ENCODE measurements at places on chromosomes 6 and 20.

DNA sequence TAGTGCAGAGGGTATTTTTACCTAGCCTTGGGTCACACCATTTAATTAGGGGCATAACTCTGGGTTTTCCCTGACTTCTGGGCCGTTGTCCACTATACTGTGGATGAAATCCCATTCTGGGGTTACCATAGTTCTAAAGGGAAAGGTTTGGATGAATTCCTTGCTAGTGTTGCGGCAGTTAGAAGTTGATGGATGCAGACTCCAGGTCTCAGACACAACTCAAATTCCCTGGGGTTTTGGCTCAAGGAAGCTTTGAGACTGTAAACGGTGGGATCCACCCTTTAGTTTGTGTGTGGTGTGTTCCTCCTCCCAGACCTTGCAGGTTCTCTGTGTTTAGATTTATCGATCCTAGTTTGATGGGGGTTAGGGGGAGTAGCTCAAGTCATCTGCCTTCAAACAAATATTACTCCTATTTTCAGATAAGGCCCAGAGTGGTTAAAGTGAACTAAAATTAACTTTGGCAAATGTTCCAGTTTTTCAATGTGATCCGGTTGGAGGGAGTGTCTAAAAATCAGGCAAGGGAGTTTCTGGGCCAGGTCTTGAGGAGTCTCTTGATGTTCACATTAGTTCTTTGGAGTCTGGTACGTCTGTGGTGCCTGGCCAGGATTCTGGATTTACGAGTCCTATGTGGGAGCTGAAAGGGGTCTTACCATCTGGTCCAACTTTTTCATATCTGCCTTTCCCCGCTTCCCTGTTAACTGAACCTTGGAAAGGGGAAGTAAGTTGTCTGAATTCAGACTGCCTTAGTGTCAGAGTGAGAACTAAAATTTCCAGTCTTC, 1.5 kb downstream of the RALY start:
- no peak for DNase-seq

DNA sequence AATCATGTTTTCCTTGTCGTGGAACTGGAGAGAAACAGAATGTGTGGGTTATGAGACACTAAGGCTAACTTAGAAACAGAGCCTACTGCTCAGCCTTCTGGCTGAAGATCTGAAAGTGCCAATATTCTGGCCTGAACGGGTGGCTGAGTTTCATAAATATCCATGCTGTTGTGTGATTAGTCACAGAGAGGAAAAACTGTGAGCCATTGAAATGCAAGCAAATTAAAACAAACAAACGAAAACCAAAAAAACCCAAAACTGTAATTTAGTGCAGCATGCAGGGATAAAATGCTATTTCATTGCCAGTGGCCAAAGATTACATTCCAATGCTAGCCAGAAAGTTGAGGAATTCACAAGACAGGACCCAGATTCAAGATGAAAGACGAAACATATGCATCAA, 315.1 kb downstream of the UBE3D start:
- no peak for DNase-seq

GRCh38 chr6:154653853-154654252, 79.4 kb upstream of the SCAF8 start:
- no peak for DNase-seq

DNA sequence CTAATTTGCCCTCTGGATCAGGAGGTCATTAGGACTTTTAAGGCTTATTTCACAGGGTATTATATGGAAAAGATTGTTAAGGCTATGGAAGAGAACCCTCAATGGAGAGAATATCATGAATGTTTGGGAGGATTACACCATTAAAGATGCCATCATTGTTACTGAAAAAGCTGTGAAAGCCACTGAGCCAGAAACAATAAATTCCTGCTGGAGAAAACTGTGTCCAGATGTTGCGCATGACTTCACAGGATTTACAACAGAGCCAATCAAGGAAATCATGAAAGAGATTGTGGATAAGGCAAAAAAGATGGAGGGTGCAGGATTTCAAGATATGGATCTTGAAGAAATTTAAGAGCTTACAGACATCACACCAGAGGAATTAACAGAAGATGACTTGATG, 798.3 kb upstream of the SLC35B3 start:
- DNase-seq = no peak

- DNase-seq = no peak
Measured at GRCh38 chr6:154481521-154482013, 28.9 kb downstream of the CNKSR3 start.

DNA sequence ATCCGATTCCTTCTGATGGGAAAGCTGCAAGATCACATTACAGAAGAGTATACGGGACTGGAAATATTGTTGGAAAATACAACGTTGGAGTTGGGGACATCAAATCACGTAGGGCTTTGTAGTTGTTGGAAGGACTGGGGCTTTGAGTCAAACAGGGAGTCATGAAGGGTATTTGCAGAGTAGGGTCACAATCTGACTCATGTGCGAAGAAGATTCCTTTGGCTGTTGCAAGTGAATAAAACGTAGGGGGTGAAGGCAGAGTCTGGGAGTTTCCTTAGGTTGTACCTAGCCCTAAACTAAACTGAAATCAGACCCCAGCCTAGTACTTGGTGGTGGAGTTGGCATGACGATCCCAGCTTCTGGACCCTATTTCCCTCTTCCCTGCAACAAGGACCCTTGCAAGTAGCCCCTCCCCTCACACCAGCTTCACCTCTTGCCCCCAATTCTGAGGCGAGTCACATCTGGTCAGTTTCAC, 32.3 kb downstream of the SNX5 start:
- no peak for DNase-seq
